Inflammatory macrophage (primary cell): ENCODE measurements at places on chromosomes 13 and 19.

GRCh38 chr19:51607077-51607476, 23.1 kb downstream of the SIGLEC5 start:
- DNase-seq: no peak

DNA sequence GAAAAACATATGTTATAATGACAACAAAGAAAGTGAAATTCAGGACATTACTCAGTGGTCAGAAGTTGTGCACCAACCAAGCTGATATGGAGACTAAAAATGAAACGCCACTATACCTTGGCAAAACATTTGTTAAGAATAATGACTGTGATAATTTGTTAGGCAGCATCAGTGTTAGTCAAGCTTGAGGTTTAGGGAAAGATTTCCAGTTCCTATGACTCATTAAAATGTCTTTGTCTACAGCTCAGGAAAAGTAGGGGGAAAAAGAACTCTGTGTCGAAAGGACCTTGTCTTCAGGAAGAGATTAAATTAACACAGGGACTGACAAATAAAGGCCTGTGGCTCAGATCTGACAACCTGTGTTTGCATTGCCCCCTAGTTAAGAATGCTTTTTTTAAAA, 764.1 kb upstream of the SLITRK6 start:
- no peak for DNase-seq

- peak; percentile 72 for DNase-seq
Observed at GRCh38 chr19:47608969-47609905, at the start of gene BICRA. Gene BICRA (plus strand): TSS chr19:47609134. CDS start chr19:47673575, 64,441 bp downstream.

DNA sequence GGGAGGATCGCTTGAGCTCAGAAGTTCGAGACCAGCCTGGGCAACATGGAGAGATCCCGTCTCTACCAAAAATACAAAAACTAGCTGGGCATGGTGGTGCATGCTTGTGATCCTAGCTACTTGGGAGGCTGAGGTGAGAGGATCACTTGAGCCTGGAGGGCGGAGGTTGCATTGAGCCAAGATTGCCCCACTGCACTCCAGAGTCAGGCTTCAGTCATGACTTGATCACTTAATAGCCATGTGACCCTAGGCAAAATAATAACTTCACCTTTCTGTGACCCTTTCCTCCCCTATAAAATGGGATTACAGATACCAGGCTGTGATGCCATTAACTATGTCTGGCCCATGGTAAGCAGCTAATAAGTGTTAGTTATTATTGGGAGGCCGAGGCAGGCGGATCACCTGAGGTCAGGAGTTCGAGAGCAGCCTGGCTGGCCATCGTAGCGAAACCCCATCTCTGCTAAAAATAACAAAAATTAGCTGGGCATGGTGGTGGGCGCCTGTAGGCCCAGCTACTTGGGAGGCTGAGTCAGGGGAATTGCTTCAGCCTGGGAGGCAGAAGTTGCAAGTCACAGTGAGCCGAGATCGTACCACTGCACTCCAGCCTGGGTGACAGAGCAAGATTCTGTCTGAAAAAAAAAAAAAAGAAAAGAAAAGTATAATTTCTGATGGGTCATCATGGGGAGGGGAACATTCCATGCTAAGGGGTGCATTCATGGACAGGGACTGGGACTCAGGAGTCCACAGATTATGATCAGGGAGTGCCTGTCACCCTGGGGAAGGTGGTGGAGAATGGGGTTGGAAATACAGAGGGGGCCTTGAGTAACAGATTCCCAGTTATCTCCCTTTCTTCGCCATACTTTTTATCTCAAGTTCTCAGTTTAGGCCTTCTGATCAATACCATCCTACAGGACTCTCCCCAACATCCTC, 15.5 kb downstream of the TPM4 start:
- DNase-seq: peak; percentile 38

- DNase-seq: peak; percentile 91
Observed at GRCh38 chr19:19488875-19489690, 26.3 kb downstream of the TSSK6 start.

- DNase-seq: no peak
Observed at GRCh38 chr19:43425567-43426392, 11.1 kb downstream of the TEX101 start.

- no peak for DNase-seq
Observed at GRCh38 chr19:36436531-36436930, 18.1 kb upstream of the ZFP82 start.

- no peak for DNase-seq
Observed at GRCh38 chr13:26494571-26495195, 62.8 kb upstream of the WASF3 start.

DNA sequence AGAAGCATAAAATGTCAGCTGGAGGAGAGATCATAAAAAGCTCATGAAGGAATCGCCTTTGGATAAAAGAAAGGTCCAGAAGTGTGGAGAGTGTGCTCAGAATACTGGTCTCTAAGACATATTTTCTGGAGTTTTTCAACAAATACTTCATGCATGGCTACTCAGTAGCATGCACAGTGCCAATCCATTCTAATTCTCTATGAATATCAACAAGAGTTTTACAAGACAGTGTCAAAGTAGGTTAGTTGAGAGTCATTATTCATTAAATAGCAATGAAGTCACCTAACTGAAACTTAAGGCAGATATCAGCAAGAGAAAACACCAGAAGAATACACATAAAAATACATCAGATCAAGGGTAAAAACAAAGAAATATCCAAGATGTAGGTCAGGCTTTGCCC, 1243.2 kb upstream of the SLC10A2 start:
- DNase-seq: no peak

- DNase-seq: no peak
Observed at GRCh38 chr13:96850538-96851145, 143.6 kb downstream of the OXGR1 start.

DNA sequence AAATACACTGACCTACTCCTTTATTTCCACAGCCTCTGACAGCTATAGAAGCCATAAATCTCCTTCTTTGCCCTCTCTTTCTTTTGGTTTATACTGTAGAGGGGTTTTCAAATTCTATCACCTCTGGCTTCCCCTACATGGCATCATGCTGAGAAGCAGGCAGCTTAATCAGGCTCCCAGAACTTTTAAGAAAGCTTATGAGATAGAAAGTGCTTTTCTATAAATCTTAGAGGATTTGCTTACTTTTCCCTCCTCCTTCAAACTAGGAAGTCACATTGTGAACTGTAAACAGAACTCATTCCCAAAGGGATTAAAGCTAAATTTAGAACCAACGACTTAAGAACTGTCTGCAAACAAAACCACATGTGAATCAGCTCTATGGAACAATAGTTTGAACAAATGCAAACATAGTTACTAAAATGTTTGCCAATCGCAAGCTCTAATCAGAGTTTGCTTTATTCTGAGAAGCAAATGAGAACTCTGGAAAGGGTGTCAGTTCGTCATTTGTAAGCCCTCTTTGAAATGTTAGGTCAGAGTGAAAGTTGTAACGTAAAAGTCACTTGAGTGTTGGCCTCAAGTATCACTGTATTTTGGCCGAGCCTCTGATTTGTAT, 344.1 kb downstream of the RFC3 start:
- DNase-seq: no peak

GRCh38 chr13:43140985-43141384, 117.6 kb downstream of the DNAJC15 start:
- DNase-seq: no peak

- DNase-seq: no peak
Observed at GRCh38 chr19:36973844-36974195, 57.7 kb downstream of the ZNF568 start.

GRCh38 chr13:113861433-113862030, 2.3 kb downstream of the GAS6 start:
- DNase-seq: no peak

DNA sequence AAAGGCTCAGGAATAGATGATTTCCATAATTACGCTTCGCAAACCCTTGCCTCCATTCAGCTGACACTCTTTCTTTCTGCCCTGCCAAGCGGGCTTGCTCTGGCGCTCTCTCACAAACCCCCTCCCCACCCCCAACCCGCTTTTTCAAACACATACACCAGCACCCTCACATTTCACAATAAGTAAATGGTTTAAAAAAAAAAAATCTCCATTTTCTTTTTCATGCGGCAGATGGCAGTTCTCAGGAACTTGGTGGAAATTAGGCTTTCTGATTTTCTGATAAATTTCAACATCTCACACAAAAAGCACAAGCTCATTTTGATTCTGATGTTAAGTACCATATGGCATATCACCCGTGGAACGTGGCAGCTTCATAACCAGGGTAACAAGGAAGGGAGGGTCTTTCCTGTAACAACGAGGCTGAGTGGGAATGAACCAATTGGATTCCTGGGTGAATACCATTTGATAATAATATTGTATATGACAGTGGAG, 43.8 kb downstream of the C13orf42 start:
- DNase-seq: no peak

- no peak for DNase-seq
Observed at GRCh38 chr19:42023121-42023942, 29.3 kb upstream of the ATP1A3 start.
